Stimulated activated CD8-positive, alpha-beta memory T cell treated with anti-CD3 and anti-CD28 coated beads, Interleukin-12 subunit alpha, Interleukin-12 subunit beta, amount 100 ng/mL, for 4 hours (primary cell): ENCODE measurements at places on chromosomes 11 and 22.

DNA sequence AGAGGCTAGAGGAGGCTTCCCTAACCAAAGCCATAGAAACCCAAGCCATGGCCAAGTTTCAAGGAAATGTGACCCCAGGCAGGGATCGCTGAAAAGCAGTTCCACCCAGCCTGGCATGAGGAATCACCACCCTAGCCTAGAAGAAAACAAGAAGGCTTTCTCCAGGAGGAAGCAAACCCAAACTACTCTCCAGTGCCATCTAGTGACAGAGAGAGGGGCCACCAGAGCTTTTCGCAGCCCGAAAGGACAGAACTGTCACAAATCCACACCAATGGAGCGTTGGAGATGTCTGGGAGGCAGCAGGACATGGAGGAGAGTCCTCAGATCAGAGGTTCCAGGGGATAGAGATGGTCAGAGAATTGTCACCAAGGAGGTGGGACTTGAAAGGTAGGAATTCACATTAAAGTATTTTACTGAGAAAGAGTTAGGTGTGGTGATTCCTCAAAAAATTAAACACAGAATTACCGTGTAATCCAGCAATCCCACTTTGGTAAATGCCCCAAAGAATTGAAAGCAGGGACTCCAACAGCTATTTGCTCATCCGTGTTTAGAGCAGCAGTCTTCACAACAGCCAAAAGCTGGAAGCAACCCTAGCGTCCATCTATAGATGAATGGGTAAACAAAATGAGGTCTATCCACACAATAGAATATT is 67.3 kb upstream of the NUP50 start:
- no peak for DNase-seq

DNA sequence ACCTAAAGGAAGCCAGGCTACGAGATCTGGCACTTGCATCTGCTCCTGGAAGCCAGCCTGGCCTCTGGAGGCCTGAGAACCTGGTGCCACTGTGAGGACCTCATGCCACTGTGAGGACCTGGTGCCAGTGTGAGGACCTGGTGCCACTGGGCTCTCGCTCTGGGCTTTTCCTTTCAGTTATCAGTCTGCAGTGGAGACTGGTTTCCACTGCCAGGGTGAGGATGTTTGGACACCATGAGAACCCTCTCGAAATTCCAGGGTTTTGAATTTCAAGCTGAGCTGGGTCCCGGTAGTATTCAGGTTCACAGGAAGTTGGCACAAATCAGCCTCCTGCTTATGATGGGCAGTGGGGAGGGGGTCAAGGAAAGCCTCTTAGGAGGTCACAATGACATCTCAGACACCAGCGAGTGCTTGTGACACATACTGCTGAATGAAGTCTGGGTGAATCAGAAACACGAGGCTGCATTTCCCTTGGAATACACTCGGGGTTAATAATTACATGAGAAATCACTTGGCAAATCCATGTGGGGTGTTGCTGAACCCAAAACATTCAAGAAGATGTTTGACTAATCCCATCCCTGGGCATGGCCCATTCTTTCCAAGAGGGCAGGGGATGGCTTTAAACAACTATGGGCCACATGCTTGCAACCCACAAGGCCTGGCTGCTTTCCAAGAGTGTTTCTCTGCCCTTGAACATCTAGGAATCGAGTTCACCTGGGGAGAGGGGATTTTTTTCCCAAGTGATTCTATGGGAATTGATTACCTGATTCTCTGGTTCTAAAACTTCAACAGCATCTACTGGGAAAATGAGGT is 60.2 kb downstream of the LINC01488 start:
- DNase-seq, result no peak

GRCh38 chr11:115617767-115618166 is 113.6 kb upstream of the CADM1 start:
- DNase-seq, result no peak

- no peak for DNase-seq
Observed at GRCh38 chr22:47249370-47249928, 487.0 kb downstream of the TBC1D22A start.

GRCh38 chr11:88061111-88061510 is 114.1 kb downstream of the RAB38 start:
- no peak for DNase-seq

DNA sequence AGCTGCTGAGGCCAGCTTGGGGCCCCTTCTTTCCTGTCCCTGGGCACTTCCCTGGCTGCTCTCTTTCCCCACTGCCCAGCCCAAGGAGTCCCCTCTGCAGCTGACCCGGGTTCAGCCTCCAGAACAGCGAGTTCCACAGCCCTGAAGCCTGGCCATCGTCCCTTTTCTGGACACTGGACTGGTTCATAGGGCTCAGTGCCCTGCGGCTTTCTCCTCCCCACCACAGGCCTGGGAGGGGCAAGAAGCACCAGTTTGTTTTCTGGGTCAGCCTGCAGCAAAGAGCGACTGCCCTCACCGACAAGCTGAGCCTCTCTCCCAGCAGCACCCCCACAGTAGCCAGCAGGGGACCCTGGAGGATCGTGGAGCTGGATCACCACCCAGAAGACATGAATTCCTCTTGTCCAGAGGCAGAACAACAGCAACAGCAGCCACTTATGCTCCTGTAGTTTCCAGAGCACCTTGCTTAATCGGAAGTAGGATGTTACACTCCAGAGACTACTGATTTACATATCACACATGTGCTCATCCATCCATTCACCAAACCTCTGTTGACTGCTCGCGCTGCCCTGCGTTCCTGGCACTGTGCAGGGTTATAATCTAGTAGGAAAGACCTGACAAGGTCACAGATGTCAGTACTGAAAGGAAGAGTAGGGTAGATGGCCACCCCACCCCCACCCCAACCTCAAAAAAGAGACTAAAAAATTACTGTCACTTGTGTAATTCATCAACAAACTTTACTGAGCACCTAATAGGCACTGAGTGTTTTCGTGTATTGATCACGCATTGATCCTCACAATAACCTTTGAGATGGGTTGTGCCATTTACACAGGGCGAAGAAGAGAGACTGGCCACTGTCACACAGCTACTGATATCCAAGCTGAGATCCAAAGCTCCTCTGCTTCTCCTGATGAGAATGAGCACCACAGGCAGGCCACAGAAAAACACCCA is 13.0 kb upstream of the CXCR5 start:
- no peak for DNase-seq

DNA sequence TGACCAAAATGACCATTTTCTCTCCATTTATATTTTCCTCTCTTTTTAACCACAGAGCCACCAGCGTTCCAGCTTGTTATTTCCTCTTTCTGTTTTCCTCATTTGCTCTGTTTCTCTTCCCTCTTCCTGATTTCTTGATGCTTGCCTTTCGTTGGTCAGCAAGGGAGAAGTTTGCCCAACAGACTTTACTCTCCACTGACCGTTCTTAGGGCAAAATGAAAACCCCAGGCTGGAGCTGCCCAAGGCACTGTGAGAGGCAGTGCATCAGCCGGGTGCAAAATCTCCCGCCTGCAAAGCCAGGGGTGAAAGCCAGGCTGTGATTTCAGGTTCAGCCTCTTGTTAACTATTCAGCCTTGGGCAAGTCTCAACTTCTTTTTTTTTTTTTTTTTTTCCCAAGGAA is 26.1 kb upstream of the APLP2 start:
- no peak for DNase-seq
